Hepatic stellate cell (primary cell): ENCODE measurements at places on chromosomes 1 and 21.

- DNase-seq, result no peak
Measured at GRCh38 chr1:171431994-171432393, 53.3 kb upstream of the PRRC2C start.

GRCh38 chr1:48931506-48932192, 155.0 kb upstream of the BEND5 start:
- DNase-seq, result no peak

- no peak for DNase-seq
Measured at GRCh38 chr1:168654198-168654915, 74.6 kb downstream of the DPT start.

- no peak for DNase-seq
Measured at GRCh38 chr1:79448426-79448825, 441.9 kb upstream of the ADGRL4 start.

GRCh38 chr1:178037510-178038253, 56.2 kb upstream of the RASAL2 start:
- peak; percentile 84 for DNase-seq

DNA sequence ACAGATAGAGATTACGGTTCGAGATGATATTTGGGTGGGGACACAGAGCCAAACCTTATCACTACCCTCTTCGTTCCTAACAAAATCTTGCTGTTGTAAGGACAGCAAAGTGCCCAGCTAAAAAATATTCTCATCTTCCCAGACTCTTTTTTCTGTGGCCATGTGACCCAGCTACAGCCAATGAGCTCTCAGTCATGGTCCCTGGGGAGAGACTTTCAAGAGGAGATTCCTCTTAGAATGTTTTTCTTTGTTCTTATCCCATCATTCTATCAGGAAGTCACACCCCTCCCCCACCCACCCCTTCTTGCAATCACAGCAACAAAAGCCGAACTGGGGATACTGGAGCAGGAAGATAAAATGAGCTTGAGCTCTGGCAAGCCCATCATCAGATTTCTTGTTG, 247.1 kb downstream of the CHRM3 start:
- no peak for DNase-seq

GRCh38 chr1:116472431-116472961, 98.3 kb downstream of the CD58 start:
- DNase-seq, result no peak

DNA sequence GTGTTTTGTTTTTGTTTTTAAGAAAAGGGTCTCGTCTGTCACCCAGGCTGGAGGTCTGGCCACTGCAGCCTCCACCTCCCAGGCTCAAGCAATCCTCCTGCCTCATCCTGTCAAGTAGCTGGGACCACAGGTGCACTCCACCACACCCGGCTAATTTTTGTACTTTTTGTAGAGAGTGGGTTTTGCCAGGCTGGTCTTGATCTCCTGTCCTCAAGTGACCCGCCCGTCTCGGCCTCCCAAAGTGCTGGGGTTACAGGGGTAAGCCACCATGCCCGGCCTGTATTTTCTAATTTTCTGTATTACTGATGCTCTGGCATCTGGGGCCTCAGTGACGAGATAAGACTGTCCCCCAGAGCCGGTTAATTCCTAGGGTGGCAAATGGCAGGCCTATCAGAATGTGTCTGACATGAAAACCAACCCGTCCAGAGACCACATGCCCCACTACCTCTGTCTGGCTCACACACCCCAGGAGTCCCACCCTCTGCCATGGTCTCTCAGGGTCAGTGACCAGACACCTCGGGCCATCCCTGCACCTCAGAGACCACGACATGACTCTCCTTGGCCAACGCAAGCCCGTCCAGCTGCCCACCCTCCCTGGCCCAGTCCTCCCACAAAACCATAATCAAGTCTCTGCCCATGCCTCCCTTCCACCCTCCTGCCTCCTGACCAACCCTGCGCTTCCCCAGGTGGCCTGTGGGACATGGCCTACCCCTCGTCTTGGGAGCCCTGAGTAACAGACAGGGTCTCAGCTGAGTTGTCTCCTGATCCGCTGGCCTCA, 12.5 kb downstream of the NPHP4 start:
- DNase-seq, result no peak

- peak; percentile 53 for DNase-seq
Measured at GRCh38 chr1:155513300-155513916, 49.2 kb downstream of the ASH1L start.
